8988T (cell line): ENCODE measurements at places on chromosomes 7 and 10.

DNA sequence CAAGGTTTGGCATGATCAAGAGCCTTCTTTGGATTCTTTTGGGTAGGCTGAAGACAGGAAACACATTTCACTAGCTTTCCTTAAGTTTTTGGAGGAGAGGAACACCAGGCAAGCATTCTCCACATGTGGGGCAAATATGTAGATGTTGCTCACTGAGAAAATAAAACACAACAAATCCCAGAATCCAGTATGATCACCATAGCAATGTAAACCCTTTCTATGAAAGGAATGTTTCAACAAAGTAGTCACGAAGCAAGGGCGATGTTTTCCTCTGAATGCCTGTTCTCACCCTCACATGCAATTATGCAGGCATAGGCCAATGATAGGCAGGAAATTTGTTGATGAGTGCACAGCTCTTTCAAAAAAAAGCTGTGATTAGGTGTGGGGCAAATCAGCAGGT, 20.5 kb upstream of the CEP41 start:
- DNase-seq: no peak

DNA sequence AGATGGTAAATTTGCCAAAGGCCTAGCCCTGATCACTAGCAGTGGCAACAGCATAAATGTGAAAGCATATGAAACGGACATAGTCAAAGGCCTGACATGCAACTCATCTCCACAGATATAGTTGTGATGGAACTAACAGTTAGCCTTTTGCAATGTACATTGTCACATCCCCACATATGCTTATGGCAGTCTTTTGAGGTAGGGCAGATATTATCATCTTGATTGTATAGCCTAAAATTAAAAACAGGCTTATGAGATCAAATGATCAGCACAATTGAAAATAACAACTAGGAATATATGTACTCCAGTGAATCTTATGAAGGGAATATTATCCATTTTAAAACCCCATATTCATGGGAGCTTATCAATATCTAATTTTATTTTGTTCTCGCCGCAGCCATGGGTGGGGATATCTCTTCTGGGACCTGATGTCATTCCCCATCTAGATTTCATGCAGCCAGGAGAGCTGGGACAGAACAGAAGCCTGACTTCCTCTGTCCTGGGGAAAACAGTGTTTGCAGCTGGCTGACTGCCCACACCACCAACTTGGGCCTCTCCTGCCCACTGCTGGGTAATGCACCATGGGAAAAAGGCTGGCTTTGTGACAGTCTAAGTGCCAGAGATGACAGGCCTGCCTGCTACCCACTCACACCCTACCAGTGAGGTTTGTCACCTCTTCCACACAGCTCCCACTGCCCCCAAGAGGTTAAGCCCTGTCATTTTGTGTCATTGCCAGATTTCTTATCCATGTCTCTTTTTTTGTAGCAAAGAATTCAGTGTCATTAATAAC, 180.2 kb upstream of the FZD1 start:
- DNase-seq: no peak

DNA sequence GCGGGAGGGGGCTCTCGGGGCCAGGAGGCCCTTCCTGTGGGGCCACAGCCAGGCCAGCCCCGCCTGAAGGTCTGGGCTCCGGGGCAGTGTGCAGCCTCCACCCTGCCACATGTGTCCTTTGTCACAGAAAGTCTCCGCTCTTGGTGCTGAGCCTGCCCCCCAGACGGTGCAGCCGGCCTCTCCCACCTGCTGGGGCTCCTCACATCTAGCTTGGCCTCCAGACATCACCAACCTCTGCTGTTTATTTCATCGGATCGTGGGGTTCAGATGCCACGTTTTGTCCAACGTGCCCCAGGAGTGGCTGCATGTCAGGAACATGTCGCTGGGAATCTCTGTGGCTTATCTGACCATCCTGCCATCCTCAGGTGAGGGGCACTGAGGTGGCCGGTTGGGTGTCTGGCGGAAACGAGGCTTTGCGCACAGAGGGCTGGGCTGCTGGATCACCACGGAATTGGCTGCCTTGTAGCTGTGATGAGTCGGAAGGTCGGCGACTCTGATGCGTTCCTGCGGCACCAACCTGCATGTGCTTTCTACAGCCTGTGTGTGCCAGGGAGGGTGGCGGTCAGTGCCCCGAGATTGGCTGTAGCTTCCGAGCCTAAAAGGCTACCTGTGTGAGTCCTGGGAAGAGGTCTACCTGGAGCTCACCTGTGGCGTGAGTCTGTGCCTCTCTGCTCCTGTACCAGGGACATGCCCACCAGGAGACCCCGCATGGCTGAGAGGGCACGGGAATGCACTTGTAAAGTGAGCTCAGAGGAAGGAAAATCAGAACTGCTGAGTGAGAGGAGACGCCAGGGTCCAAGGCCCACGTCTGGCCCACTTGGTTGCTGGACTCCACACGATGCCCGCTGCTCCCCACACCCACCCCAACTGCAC, 316.4 kb downstream of the DNAJB6 start:
- DNase-seq: no peak

DNA sequence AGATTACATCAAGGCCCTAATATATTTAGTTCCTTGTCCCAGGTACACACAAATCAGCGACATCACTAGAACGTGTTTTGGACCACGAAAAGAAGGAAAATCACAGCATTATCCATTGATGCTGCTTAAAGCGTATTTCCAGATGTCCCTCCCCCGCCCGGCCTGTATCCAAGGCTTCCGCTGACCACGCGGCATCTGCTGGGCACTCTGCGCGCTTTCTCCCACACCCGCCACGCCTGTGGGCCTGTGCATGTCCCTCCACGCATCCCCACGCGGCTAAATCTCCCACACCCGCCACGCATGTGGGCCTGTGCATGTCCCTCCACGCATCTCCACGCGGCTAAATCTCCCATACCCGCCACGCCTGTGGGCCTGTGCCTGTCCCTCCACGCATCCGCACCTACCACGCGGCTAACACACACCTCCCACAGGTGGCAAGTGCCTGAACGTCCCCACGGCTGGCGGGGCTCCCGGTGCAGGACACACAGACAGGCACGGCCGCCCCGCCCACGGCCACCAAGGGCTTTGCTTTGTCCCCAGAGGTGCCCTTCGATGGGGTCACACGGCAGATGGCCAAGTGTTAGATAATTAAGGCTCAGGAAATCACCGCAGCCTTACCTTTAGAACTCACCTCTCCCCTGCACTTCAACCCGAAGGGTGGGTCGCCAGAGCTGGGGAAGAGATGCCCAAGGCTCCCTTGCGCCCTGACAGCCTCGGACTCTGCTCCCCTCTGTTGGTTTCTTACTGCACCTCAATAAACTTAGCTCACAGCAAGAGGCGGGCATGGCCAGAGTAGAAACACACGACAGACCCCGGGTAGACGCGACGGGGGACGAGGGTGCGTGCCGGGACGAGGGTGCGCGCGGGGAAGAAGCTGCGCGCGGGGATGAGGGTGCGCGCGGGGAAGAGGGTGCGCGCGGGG, 49.5 kb downstream of the DIP2C start:
- no peak for DNase-seq

DNA sequence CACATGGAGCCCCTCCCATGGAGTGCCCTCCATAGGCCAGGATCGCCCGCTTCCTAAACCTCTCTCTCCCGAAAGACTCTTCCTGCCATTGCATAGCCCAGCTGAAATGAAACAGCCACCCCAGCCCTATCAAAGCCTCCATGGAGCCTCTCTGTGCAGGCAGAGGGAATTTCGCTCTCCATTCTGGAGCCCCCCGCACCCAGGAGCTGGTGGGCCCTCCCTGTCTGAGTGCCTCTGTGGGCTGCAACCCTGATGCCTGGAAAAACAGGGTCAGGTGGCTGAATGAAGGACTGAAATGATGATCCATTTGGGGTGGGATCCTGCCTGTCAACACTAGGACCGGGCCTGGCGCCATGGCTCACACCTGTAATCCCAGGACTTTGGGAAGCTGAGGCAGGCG, 106.4 kb downstream of the FAM53B start:
- no peak for DNase-seq

GRCh38 chr7:151556592-151556991, 36.9 kb upstream of the RHEB start:
- DNase-seq: no peak

GRCh38 chr10:118820326-118821116, 65.8 kb upstream of the CACUL1 start:
- DNase-seq: no peak

DNA sequence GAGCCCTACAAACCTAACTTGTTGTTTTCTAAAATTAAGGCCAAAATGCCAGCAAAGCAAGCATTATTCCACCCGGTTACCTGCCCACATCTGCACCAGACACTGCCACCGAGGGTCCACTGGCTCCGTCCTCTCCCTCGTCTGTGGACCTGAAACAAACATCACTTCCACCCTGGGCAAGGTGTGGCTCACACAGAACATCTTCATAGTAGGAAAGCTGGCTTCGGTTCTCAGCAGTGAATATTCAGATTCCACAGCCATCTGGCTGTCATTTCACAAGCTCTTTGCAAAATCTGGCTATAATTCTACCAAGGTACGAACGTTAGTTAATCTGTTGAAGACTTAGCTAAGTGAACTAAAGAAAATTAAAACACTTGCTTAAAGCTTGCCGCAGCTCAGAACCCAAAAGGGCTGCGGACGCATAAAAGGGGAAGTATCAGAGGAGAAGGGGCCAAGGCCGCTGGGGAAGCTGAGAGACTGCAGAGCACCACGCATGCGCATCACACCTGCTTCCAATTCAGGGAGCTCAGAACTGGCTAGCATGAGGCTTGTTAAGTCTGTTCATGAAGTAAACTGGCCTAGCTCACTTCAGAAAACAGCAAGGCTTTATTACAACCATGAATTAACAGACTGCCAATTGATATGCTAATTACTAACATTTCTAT, 46.1 kb downstream of the PTPRN2 start:
- DNase-seq: no peak

GRCh38 chr7:41822259-41822817, 119.4 kb upstream of the INHBA start:
- DNase-seq: no peak

GRCh38 chr10:1320739-1321320, 264.6 kb downstream of the WDR37 start:
- no peak for DNase-seq

DNA sequence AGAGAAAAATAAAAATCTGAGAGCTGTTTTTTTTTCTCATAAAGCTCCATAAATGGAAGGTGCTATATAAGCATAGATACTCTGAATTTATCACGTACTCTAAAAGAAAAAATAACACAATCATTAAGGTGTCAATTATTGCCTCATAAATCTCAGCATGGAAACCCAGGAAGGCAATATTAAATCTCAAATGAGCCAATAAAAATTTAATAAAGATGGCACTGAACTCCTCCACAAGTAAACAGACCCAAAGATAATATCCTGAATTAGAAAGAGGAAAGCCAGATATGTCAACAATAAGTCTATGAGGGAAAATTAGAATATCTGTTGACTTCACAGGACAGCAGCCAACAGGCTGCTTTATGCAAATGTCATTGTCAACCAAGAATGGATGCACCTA, 66.5 kb downstream of the CDK6 start:
- DNase-seq: no peak

DNA sequence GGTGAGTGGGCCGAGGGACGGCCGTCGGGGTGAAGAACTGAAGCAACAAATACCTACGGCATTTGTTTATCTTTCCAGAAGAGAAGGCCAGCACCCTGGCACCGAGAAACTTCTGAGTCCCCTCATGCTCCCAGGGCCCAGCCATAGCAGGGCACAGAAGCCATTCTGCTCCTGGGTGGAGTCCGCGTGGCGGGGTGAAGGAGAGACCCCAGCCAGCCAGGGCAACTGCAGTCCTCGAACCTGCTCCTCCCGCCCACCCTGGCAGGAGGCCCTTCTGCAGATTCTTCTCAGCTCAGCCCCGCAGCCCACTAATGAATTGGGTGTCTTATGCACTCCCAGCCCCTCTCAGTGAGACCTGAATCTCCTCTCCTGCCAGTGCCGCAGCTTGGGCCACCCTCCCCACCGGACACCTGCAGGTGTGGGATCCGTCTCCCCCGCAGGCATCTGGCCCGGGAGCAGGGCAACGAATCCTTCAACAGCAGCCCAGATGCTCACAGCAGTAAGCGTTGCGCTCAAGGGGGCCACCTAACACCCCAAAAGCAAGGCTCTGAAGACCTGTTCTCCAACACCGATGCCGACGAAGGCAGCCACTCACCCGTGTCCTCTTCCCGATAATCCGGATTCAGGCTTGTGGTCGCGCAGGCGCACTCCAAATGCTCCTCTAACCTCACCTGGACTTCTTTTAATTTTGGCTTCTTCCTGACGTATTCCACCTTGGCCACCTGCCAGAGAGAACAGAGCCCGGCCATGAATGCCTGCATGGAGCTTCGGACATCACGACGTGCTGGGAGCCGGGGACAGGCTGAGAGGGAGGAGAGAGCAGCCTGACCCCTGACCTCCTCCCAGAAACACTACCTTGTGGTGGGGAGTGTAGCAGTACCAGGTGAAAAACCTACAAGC, 18.9 kb downstream of the PDGFA start:
- DNase-seq: no peak

- DNase-seq: no peak
Observed at GRCh38 chr7:6165521-6166320, 106.7 kb downstream of the CYTH3 start.

GRCh38 chr10:19628767-19629560, 187.3 kb upstream of the PLXDC2 start:
- no peak for DNase-seq

GRCh38 chr10:49666054-49666615, 13.3 kb upstream of the C10orf53 start:
- no peak for DNase-seq

GRCh38 chr10:83603708-83604107, 535.6 kb upstream of the GHITM start:
- no peak for DNase-seq

DNA sequence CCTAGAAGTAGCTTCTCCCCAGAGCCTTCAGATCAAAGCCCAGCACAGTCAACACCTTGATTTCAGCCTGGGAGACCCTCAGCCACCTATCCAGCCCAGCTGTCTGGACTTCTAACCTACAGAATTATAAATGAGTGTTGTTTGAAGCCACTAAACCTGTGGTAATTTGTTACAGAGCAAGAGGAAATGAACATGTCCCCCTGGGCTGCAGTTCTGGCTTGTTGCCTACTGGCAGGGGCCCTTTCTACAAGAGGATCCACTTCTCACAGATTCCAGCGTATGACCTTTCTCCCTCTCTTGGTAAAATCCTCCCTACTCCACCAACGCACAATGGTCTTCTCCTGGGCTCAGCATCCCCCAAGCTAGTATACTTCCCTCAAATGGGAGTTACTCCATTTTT, 46.4 kb upstream of the ECHDC3 start:
- DNase-seq: no peak

DNA sequence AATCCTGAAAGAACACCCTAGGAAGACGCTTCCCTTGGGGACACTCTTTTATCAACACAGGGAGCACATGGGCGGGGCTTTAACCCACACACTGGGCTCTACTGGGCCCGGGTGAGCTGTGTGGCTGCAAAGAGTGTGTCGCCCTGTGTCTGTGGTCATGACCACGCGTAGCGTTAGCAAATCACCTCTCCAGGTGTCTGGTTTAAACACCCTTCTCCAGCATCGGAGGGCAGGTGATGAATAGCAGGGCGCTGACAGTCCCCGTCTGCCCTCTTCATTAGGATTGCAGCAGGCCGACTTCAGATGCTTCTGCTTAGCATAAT, 127.7 kb downstream of the ADARB2 start:
- no peak for DNase-seq

DNA sequence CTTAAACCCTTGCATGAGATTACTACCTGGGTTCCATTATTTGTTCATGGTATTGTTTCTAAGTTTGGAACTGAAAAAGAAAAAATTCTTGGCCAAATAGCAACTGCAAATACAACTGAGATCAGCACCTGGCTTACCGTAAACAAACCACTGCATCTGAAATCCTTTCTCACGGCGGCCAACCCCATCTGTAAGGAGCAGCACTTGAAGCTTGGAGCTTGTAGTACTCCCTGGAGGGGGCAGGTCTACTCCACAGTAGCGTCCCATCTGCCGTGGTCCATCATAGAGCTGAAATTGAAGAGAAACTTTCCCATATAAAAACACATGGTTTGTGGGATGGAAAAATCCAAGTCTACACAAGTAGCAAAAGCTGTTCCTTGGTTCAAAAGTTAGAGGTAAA, 109.9 kb downstream of the CUBN start:
- no peak for DNase-seq
